ENCODE measurements at places on chromosomes 3 and 15.

DNA sequence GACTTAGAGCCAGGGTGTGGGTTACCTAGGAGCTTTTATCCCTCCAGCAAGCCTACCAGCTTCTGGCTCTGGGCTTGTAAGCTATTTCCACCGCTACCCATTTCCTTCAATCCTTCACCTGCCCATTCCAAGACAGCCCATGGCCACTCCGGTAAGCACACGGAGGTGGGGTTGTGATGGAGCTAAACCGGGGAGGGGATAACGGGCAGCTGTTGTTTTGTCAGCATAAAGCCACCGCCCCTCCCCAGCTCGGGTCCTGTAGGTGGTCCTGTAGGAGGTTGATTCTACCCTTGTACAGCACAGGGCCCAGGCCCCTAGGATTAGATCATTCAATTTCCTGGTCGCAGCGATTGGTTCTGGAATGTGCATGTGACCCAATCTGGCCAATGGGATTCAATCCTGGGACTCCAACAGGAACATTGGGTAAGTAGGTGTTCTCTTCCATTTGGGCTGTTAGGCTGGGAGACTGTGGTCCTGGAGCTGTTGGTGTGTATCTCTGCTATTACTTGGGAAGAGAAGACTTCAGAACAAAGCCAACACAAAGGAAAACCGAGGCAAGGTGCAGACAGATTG lies 150.6 kb downstream of the RAB11A start:
- no peak for DNase-seq

DNA sequence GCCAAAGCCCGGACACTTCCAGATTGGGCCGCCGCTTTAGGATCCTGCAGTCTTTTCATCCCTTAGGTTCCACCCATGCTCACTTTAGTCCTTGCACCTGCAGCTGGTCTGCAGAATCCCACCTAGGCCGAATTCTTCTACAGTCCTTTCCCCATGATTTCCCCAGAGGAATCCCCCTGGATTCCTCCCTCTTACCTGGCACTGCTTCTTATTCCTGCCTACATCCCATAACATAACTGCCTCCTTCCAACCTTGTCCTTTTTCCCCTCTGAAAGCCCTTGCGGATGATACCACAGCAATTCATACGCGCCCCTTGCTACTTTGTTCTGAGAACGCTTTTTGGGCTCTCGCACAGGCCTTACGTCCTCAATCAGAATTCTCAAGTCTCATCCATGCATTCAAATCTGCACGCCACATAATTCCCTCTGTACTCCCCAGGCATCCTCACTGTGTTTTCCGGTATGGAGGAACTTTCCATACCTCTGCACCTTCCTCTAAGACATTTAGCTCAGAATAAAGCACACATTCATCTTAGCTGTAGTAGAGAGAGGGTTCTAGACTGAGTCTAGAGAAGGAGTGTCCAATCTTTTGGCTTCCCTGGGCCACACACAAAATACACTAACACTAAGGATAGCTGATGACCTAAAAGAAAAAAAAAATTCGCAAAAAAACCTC lies 619 bp downstream of the EIF2AK4 start:
- DNase-seq = peak; percentile 50

DNA sequence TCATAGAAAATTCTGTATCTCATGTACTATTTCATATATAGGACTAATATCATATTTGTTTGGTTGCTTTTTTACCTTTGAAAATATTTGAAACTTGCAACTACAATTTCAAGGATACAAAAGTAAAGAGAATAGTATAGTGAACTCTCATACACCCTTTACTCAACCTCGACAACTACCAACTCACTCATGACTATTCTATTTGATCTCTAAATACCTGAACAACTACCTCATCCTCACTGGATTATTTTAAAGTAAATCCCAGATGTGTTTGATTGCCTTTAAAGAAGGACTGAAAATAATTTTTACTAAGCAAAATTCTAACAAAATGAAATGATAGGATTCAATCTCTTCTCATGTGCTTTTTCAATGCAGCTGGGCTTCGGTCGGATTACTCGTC lies 12.1 kb downstream of the TMPRSS7 start:
- peak; percentile 7 for DNase-seq

DNA sequence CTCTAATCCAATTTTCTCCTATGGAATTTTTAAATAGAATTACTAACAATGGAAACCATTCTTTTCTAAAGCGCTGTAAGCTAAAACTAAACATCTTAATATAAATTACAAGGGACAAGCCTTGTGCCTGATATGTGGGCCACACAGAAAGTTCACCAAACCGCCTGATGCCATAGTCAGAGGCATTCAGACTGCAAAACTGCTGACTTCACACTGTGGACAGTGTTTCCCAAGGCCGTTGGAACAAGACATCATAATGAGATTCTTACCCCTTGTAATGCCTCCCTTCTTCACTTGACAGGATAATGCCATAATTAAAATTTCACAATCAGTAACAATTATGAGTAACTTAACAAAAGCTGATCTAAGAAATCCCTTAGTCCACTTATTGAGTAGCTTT lies 14.9 kb downstream of the SH3GL3 start:
- no peak for DNase-seq

DNA sequence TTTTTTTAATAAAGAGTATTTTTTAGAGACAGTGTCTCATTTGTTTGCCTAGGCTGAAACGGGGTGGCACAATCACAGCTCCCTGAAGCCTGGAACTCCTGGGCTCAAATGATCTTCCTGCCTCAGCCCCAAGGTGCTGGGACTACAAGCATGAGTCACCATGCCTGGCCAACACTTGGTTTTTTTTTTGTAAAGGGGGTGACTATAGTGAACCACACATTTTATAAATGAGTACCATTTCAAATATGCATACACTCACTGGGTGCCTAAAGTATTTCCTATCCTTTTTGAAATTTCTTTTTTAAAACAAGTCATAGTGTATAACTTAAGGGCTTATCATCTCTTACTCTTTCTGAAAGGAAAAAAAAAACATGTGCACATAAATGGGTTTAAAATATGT lies 325.2 kb upstream of the MEIS2 start:
- peak; percentile 50 for DNase-seq

- no peak for DNase-seq
Observed at GRCh38 chr15:99929266-99929665, 196.0 kb upstream of the LYSMD4 start.

- DNase-seq = peak; percentile 67
Observed at GRCh38 chr3:15405448-15406050, 21.8 kb downstream of the METTL6 start.

DNA sequence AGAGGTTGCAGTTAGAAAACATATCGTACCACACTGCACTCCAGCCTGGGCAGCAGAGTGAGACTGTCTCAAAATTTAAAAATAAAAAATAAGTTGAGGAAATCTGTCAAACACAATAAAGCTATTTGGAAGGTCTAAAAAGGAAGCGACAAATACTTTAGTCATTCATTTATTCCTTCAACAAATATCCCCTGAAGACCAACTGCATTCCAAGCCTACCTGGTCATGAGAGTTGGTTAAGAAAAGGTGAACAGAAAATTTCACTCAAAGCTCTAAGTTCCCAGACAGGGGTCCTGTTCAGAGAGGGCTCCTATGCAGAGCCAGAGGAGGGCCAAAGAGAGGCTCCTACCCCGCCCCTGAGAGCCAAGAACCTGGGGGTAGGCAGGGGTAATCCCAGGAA lies 15.4 kb upstream of the PRKAR2A start:
- no peak for DNase-seq

- DNase-seq = no peak
Observed at GRCh38 chr15:101252836-101253235, 988 bp upstream of the CHSY1 start.

GRCh38 chr3:175851541-175851940 lies 992.4 kb downstream of the NAALADL2 start:
- no peak for DNase-seq

GRCh38 chr15:67914537-67915460 lies 75.0 kb upstream of the RNU6-1 start:
- peak; percentile 61 for DNase-seq

- no peak for DNase-seq
Observed at GRCh38 chr3:178669758-178670157, 133.5 kb downstream of the KCNMB2 start.

GRCh38 chr15:79164465-79164864 lies 73.9 kb upstream of the RASGRF1 start:
- no peak for DNase-seq

DNA sequence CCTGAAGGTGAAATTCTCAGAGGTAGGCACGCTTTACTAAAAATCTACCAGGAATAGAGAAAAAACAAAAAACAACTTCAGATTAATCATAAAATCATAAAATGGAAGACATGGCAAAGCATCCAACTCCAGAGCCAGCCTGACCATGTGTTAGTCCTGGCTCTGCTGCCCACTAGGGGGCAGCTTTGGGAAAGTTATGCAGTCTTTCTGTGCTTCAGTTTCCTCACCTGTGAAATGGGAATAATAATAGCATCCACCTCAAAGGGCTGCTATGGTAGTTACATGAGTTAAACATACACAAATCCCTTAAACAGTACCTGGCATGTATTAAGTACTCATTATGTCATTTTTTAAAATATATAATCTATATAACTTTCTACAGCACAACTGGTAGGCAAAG lies 52.3 kb downstream of the WNT5A start:
- DNase-seq = peak; percentile 50

- peak; percentile 85 for DNase-seq
Observed at GRCh38 chr3:194481103-194481502, 5.7 kb downstream of the ATP13A3 start.

DNA sequence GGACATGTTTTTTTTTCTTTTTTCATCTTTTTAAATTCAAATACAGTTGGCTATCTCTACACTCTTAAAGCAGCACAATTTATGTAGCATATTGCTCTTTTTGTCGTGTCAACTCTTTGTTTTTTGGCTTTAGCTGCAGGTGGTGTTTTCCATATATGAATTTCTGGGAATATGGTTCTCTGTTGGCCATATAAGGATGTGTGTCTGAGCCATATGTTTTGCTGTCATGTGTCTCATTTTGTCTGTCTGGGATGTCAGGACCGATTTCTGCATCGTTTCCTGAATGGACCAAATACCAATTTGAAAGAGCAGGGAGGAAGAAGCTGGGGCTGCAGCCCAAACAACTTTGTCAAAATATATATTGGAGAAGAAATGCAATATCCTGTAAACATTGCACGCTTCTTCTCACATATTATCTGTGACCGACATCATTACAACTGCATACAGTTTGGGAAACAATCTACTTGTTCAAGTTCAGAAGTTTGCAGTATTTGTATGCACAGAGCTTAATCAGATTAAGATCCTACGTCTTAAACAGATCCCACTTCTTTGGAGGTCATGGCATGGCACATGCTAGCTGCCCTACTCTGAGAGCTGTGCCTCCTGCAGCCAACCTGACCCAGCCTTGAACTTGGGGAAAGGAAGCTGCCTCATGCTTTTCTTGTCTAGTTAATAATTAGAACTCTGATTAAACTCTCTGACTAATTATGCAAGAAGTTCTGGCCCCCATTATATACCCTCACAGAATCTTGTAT lies 4.0 kb upstream of the SATB1 start:
- no peak for DNase-seq

DNA sequence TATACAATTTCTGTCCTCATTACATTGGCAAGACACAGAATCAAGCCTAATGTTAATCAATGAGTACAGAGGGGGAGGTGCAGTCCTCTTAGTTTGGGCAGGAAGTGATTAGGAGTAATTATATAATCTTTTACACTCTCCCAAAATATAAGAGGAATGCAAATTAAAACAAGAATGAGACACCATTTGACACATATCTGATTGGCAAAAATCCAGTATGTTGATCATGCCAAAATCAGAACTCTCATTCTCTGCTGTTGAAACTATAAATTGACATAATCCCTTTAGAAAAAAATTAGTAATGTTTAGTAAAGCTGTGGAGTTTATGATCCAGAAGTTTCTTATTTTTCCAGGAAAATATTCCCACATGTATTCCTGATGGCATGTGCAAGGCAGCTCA lies 373.4 kb downstream of the EPHA6 start:
- DNase-seq = no peak

DNA sequence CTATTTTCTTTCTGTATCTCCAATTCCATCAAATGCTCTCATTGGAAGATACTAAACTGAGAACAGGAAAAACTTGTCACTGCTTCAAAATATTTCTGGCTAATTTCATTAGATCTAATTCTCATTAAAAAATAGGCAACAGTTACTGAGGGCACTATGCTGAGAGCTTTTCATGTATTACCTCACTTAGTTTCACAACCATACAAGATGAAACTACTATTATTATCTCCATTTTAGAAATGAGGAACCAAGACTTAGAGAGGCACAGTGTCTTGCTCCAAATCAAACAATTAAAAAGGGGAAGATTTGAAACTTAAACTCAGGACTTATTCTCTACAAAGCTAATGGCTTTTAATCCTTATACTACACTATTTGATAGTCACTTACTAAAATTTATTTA lies 7.2 kb upstream of the OTOL1 start:
- DNase-seq = no peak

DNA sequence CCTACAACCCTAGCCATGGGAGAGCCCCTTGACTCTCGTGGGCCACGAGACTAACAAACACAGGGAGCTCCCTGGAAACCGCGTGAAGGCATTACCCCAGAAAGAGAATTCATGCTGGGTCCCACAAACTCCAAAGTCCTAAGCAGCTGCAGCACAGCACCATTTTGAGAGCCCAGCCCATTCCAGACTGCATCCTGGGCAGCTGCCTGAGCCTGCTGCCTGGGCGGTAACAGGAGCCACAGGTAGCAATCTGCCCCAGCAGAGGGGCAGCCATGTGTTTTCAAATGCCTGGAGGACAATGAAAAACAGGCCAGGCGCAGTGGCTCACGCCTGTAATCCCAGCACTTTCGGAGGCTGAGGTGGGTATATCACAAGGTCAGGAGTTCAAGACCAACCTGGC lies 62.9 kb upstream of the TBC1D23 start:
- DNase-seq = no peak

DNA sequence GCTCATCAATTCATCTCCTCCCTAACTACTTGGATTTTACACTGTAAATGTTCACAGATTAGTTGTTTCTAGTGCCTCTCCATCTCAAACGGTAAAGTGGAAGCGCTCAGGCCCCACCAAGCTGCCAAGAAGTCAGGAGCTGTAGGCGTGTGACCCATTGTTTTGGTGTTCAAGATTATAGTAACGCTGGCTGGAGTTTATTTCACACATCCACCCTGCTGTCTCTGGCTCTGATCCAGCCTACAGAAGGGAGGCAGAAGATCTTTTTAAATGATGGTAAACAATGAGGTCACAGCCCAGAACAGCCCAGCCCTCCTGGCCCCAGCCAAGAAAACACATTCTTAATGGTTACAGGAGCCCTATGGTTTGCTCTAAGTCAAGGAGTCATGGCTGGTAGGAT lies 25.7 kb upstream of the GALNT15 start:
- DNase-seq = peak; percentile 90

DNA sequence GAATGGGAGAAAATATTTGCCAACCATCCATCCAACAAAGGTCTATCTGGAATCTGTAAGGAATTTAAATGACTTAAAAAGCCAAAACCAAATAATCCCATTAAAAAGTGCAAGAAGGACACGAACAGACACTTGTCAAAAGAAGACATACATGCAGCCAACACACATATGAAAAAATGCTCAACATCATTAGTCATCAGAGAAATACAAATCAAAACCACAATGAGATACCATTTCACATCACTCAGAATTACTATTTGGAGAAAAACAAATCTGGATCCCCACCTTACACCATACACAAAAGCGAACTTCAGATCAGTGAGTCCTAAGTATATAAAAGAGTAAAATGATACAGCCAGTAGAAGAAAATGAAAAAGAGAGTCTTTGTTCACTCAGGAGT lies 58.6 kb upstream of the MNS1 start:
- DNase-seq = peak; percentile 8

- DNase-seq = no peak
Observed at GRCh38 chr3:178480795-178481194, 55.4 kb upstream of the KCNMB2 start.

- no peak for DNase-seq
Observed at GRCh38 chr3:57048052-57048671, 12.3 kb upstream of the SPATA12 start.

GRCh38 chr3:24886501-24886900 lies 391.9 kb upstream of the THRB start:
- DNase-seq = no peak

Measured in EH (cell line).